ENCODE measurements at places on chromosomes 11 and 22.

GRCh38 chr11:3108183-3108721 is 51.0 kb upstream of the CARS1 start:
- DNase-seq, result no peak

DNA sequence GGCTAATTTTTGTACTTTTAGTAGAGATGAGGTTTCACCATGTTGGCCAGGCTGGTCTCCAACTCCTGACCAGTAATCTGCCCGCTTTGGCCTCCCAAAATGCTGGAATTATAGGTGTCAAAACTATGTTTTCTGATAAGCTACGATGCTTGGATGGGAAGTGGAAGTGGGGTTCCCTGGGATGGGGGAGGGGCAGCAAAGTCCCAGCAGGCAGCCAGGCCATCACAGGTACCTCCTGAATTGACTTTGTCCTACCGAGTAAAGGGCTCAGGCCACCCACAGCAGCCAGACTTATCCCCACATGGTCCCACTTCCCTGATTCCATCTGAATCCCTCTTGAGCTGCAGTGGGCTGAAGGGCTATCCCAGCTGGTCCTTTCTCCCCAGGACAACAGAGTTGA is 6.9 kb downstream of the FTH1 start:
- DNase-seq, result no peak

DNA sequence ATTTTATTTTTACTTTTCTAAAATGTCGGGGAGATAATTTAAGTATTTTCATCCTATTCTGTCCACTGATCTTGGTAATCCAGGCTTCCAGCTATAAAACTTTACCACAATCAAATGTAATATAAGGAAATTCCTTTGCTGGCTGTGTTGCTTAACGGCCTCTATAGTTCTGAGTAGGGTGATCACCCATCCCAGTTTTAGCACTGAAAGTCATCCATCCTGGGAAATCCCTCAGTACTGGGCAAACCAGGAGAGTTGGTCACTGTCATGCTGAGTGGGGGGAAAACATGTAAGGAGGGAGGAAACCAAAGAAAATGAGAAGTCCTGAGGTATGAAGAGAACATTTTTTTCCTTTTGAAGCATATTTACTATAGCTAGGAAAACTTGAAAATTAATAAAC is 12.8 kb upstream of the BACE1-AS start:
- peak; percentile 27 for DNase-seq

- DNase-seq, result peak; percentile 22
Measured at GRCh38 chr22:44776605-44777363, 24.4 kb downstream of the ARHGAP8 start.

DNA sequence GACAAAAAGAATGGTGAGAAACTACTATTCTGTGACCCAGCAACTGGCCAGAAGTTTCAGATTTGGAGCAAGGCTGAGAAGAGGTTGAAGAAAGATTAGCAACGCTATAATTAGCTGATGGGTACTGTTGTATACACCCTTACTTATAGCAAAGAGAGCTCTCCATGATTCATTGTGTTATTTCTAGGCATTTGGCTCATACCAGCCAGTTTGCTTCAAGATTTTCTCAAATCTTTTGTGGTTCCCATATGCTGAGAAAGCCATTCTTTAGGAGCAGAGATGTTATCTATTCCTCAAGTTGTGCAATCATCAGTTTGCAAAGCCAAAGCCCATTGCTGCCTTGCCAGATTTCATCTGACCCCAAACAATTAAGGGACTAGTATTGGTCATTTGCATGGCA is 179.4 kb downstream of the ETS1 start:
- DNase-seq, result peak; percentile 93

- DNase-seq, result no peak
Measured at GRCh38 chr11:121615501-121615900, 162.7 kb upstream of the SORL1-AS1 start.

Data from fibroblast of skin of scalp (primary cell).